ENCODE measurements at places on chromosomes 5 and 9. TPM values are rescaled to one million over a fixed set of nuclear protein-coding genes. Genes with fewer than 3 reads are reported as not detected.

Gene PTGDS
- total RNA-seq = 57.9 TPM

Gene OLFML2A
- total RNA-seq = 27.1 TPM

Gene ENTPD2
- total RNA-seq = not detected

Gene SCGB3A1
- total RNA-seq = not detected

Gene GABRP
- total RNA-seq = under 0.01 TPM

Gene PLAC8L1
- not detected for total RNA-seq

Gene ENHO
- under 0.01 TPM for total RNA-seq

Gene UGT3A2
- under 0.01 TPM for total RNA-seq

Gene DYNC2I2
- total RNA-seq = 51.3 TPM

Gene SLC23A1
- total RNA-seq = not detected

Gene NKD2
- total RNA-seq = not detected

Gene MCTP1
- 5.8 TPM for total RNA-seq

Gene PAEP
- not detected for total RNA-seq

Gene SHROOM1
- 4.7 TPM for total RNA-seq

Gene IFNA13
- not detected for total RNA-seq

Gene BTNL8
- total RNA-seq = not detected

Gene TMC1
- not detected for total RNA-seq

Gene CATSPER3
- total RNA-seq = 0.36 TPM

Gene SLC2A8
- 5.4 TPM for total RNA-seq

Gene ORM1
- total RNA-seq = not detected

Gene TRIP13
- 3.8 TPM for total RNA-seq

Gene PCDHGA4
- total RNA-seq = 6.8 TPM

Gene C5orf58
- not detected for total RNA-seq

Gene SLC6A19
- total RNA-seq = not detected

Gene MLANA
- under 0.01 TPM for total RNA-seq

Gene C9orf43
- total RNA-seq = 0.36 TPM

Gene ACTBL2
- not detected for total RNA-seq

Gene LVRN
- total RNA-seq = under 0.01 TPM

Gene ZNF366
- total RNA-seq = not detected

Gene PAPPA
- total RNA-seq = 86.9 TPM

Gene BASP1
- total RNA-seq = 242 TPM

Gene ZNF618
- total RNA-seq = 13.6 TPM

Gene CCDC107
- total RNA-seq = 15.6 TPM

Gene LARP1
- 115 TPM for total RNA-seq

Gene KIF4B
- not detected for total RNA-seq

Gene C5orf52
- total RNA-seq = not detected

Gene TTC16
- under 0.01 TPM for total RNA-seq

Gene SPATA6L
- total RNA-seq = 0.72 TPM

Gene SLC36A2
- not detected for total RNA-seq

Gene PRRX2
- 34.8 TPM for total RNA-seq

Gene ZBTB5
- 10.9 TPM for total RNA-seq

Gene NIM1K
- total RNA-seq = 0.88 TPM

Gene BRINP1
- 23.3 TPM for total RNA-seq

Gene FOCAD
- 45.6 TPM for total RNA-seq

Gene PSMD5
- 34.2 TPM for total RNA-seq

Gene SLC25A48
- not detected for total RNA-seq

Gene SLC4A9
- total RNA-seq = not detected

Gene KCNV2
- total RNA-seq = not detected

Gene FCN2
- total RNA-seq = not detected

Gene C5orf46
- total RNA-seq = not detected

Gene FCN1
- total RNA-seq = not detected

Gene FOXE1
- not detected for total RNA-seq

Gene IL4
- total RNA-seq = not detected

Gene SPACA9
- 3.6 TPM for total RNA-seq

Gene MZB1
- not detected for total RNA-seq

Gene CBY3
- total RNA-seq = not detected

Gene GMCL2
- not detected for total RNA-seq

Gene XRCC4
- 6.8 TPM for total RNA-seq

Data from osteoblast (primary cell).